ENCODE measurements at places on chromosomes 6 and 20.

DNA sequence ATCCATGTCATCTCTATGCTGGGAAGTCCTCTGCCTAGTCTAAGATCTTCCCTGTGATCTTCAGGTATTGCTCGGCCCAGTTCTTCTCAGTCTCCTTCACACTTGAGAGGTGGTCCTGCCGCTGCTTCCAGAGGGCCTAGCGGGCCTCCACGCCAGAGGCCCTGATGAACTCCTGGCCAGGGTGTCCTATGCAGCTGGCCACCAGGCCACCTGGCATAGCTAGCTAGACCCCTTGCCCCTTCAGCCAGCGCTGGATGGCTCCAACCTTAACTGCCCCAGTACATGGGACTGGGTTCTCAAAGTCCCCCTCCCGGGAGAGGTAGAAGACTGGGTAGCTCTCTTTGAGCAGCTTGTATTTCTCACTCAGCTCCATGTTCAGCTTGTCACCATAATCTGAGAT lies 81.1 kb downstream of the ZFP64 start:
- no peak for DNase-seq

GRCh38 chr6:28633445-28634215 lies 107.9 kb downstream of the GPX5 start:
- DNase-seq, result no peak

- DNase-seq, result no peak
Observed at GRCh38 chr6:160513836-160514235, 150.2 kb downstream of the LPA start.

DNA sequence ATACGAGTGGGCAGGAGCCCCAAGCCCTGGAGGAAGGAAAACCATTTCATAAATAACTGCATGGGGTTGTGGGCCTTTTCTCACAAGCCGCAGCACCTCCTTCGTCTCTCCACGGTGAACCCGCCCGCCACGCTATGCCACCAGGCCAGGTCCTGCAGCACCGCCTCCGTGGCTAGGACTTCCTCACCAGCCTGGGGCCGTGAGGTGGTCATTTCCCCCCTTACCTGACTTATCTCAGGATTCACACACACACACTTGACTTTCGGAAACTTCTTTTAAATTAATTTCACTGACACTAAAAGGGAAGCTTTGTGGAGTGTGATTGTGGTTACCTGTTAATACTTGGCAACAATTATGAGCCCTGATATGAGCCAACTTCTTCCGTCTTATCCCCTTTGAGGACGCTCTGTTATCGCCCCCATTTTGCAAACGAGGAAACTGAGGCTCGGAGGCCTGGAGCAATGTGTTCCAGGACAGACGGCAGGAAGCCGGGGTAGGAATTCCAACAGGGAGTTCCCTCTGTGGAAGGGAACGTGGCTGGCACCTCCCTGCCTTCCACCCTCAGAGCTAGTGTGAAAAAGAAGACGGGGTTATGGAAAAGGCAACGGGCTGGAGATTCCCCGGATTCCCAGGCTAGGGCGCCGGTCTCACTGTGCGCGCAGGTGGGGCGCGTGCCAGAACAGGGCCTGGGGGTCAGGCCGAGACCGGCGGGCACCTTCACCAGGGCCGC lies 817 bp upstream of the SLCO4A1 start:
- peak; percentile 83 for DNase-seq

DNA sequence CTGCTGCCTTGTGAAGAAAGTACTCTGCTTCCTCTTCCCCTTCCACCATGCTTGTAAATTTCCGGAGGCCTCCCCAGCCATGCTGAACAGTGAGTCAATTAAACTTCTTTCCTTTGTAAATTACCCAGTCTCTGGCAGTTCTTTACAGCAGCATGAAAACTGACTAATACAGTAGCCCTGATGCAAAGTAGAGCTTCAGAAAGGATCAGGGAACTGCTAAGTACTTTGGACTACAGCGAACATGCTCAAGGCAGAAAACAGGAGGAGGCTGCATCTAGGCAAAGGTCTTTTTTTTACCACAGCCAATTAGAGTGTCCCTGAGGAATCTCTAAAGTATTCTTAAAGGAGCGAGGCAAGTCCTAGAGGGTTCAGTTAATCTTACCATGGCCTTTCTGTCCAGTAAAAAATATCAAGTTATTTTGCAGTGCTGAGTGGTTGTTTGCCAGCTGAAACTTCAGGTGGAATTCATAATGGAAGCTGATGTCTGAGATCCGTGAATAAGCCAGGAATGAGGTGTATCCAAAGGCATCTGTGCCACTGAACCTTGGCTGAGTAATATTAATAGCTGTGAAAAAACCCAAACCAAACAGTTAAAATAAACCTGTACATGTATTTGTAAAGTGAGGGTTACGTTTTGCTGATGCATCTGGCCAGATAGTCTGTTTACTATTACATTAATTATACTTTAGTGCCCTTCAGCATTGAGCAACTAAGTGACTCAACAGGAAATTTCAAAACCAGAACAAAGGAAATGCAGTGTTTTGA lies 170.4 kb downstream of the PHF3 start:
- no peak for DNase-seq

- no peak for DNase-seq
Observed at GRCh38 chr6:13026557-13026956, 301.8 kb downstream of the TBC1D7 start.

DNA sequence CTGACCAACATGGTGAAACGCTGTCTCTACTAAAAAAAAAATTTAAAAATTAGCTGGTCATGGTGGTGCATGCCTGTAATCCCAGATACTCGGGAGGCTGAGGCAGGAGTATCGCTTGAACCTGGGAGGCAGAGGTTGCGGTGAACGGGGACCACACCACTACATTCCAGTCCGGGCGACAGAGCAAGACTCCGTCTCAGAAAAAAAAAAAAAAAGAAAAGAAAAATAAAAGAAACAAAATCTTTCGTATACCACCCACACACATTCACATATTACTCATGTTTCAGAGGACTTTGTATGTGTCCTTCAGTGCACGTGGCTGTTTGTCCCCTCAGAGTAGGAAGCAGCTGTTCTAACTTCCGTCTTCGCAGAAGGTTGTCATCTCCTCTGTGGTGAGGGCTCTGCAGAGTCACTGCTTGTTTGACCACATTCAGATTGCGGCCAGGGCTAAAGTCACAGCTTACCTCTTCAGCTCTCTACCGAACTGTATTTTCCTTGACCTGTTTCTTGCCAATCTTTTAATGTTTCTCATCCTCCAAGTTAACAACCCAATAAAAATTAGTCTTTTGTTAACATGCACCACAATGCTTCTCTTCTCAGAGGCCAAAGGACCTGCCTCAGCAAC lies 36.6 kb upstream of the HIVEP1 start:
- peak; percentile 79 for DNase-seq

DNA sequence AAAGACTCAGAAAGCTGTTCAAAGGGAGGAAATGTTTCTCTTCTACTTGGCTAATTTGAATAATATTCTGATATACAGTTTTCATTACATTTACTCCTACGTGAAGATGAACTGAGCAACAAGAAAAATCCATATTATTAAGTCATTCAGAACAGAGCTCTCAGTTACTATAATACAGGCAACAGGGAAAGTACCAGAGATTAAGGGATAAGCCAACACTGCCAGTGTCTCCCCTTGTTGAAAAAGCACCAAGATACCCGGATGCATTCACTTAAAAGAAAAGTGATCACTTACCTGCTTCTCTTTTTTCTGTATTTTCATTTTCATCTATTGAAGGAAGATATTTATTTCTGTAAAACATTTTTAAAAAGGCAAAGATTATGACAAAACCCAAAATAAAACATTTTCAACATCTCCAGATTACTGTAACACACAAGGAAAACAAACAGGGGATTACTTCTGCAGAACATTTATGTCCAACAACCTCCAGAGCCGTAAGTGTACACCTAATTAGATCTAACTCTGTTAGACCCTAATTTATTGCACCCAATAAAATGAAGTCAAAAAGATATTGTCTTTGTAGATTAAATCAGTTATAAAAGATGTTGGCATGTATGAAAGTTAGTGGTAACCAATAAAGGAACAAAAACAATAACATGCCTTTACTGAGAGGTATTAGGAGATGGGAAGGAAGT lies 67.0 kb downstream of the CHD6 start:
- no peak for DNase-seq

DNA sequence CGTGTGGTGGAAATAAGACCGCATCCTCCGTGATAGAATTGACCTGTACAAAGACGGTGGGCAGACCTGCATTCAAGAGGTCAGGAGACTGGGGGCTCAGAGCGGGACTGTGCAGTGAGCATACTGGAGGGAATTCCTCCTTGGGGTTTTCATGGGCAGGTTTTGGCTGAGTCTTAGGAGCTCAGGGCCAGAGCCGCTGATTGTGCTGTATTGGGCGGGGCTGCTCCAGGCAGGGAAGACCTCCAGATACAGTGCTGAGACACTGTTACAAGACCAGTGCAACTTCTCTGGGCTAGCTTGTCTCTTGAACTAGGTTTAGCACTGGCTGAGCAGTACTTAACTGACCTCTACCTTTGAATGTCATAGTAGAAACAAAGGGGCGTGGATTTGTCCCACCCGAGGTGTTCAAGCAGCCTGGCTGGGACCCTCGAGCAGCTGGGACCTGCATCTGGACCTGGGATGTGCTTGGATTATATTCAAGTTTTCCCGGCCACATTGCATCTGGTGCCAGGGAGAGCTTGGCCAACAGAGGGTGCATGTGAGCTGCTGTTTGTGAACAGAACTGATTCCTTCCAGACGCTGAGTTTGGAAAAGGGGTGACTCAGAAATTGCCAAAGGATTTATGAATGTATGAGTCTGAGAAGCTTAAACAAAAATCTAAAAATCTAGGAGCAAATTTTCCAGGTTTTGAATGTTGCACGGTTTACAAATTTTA lies 33.4 kb upstream of the SLC22A1 start:
- DNase-seq, result no peak

DNA sequence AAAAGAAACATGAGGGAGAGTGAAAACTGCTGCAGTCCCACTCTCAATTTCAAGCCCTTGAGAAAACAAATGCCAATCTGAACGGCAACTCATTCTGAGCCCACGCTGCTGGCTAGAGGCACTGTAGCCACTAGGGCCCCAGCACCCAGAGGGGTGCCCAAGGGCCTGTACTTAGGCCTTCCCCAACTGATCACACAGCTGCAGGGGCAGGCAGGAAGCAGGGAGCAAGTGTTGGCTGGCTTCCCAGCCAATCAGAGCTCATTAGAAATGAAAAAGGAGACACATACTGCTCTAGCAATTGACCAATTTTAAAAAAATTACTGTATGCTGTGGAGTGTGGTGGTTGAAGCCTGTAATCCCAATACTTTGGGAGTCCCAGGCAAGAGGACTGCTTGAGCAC lies 3.7 kb upstream of the BEND3 start:
- DNase-seq, result no peak

GRCh38 chr20:47843886-47844567 lies 58.7 kb upstream of the SULF2 start:
- DNase-seq, result no peak

DNA sequence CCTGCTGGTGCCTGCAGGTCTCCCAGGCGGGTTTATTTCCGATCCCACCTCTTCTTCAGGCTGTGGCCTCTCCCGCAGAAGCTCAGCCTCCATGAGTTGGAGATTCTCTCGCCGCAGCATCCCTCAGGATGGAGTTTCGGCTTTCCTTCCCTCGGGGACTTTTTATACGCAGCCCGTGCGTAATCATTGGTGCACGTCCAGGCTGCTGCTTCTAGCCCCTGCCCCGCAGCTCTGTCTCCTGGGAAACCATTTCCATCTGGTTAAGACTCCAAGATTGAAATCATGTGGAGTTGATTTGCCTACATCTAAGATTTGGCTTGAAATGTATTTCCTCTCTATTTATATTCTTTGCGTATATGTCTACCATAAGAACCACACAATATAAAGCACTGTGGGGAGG lies 46.7 kb upstream of the CARMIL1 start:
- DNase-seq, result no peak

DNA sequence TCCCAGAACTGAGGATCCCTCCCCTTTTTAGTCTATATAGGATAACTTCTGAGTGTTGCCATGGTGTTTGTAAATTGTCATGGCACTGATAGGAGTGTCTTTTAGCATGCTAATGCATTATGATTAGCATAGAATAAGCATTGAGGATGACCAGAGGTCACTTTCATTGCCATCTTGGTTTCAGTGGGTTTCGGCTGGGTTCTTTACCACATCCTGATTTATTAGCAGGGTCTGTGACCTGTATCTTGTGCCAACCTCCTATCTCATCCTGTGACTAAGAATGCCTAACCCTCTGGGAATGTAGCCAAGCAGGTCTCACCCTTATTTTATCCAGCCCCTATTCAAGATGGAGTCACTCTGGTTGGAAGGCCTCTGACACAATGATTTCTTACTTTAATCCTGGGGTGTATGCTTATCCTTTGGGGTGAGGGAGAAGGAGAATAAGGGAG lies 19.6 kb downstream of the WFDC2 start:
- no peak for DNase-seq

DNA sequence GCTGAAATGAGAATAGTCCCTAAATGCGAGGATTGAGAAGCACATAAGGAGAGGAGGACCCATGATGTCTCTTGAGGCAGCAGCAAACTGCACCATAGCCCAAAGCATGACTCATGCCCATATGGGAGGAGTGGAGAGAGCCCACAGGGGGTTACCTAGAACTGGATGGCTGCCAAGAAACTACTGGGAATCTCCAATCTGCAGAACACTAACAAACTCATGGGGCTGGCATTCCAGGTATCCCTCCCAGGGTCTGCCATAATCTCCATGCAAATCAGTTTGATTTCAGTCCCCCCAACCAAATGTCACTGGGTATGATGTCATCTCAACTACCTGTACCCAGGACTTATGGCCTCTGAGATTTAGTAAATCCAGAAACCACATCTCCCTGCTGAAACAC lies 410.5 kb downstream of the PTPRT start:
- no peak for DNase-seq

DNA sequence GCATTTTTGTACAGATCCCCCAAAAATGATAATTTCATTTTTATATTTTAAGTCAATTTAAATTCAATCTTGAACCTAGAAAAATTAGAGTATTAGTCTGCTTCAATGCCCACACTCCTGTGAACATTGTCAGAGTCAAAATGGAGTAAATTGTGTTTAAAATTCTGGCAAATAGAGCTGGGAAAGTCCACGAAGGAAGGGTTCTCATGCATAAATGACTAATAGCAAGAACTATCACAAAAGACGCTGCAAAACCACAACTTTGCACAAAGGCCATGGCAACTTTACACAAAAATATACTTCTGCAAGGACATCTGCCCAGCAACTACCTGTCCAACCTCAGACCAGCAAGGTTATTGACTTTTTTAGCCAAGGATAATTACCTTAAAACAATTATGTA lies 203.2 kb upstream of the SMLR1 start:
- DNase-seq, result no peak

- DNase-seq, result no peak
Observed at GRCh38 chr6:46796848-46797580, 3.8 kb downstream of the MEP1A start.

GRCh38 chr6:83341765-83342164 lies 89.1 kb downstream of the ME1 start:
- no peak for DNase-seq

DNA sequence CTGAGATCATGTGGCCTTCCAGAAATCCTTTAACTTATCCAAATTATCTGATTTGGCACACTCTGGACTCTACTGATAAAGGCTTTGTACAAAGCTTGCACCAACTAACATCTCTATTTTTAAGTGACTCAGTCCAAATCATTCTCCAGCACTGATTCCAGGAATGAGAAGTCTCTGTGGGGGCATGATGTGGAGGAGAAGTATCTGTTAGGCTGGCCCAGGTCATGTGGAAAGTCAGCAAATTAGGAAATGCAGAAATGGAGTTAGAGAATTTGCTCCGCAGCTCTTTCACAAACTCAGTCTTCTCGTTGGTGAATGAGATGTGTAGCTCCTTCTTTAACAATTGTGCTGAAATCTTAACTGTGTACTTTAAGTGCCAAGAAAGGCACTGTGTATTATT lies 165.7 kb downstream of the ZNF217 start:
- DNase-seq, result no peak

Measured in spleen (tissue), 13 donors.